ENCODE measurements at places on chromosomes 3 and 15. TPM values are rescaled to one million over a fixed set of nuclear protein-coding genes. Genes with fewer than 3 reads are reported as not detected.

Gene GHSR
- not detected for total RNA-seq

Gene EEF1AKMT4
- total RNA-seq, result 10.6 TPM

Gene POLR2H
- 65.2 TPM for total RNA-seq

Gene PAQR9
- 2.5 TPM for total RNA-seq

Gene TGM5
- total RNA-seq, result not detected

Gene GOLGA8T
- total RNA-seq, result 1.9 TPM

Gene IL5RA
- not detected for total RNA-seq

Gene TRPM1
- total RNA-seq, result not detected

Gene AP3B2
- total RNA-seq, result 0.77 TPM

Gene GALNT15
- 0.05 TPM for total RNA-seq

Gene CCR4
- total RNA-seq, result 0.05 TPM

Gene ILDR1
- total RNA-seq, result not detected

Gene ATP8B4
- total RNA-seq, result 1.1 TPM
